Liver (tissue), 10 donors: ENCODE measurements at places on chromosomes 5 and 9. TPM values are rescaled to one million over a fixed set of nuclear protein-coding genes. Genes with fewer than 3 reads are reported as not detected.

DNA sequence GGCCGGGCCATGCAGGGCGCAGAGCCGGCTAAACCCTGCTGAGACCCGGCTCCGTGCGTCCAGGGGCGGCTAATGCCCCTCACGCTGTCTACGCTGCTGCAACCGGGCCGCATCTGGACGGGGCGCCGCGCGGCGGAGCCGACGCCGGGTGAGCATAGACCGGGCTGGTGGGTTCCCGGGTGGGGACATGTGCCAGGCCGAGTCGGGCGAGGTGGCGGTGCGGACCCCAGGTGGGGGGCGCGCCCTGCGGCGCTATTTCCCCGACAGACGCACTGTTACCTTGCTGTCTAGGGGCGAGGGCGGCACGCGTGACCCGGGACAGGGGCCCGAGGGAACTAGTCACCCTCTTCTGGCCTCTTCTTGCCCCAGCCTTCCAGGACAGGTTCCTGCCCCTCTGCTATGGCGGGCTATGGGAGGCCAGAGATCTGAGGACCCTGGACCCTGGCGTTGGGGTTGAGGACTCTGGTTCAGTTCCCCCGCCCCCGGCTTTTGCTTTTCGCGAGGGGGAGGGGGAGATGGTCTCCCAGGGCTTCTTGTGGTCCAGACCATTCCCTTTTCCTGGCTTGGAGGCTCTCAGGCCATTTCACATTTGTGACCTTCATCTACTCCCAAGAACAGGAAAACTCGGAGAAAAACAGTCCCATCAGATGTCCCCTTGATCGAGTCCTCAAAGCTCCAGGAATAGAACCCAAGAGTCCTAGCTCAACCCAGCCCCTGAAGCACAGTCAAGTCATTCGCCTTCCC, 536 bp downstream of the SLC27A4 start:
- DNase-seq: no peak

DNA sequence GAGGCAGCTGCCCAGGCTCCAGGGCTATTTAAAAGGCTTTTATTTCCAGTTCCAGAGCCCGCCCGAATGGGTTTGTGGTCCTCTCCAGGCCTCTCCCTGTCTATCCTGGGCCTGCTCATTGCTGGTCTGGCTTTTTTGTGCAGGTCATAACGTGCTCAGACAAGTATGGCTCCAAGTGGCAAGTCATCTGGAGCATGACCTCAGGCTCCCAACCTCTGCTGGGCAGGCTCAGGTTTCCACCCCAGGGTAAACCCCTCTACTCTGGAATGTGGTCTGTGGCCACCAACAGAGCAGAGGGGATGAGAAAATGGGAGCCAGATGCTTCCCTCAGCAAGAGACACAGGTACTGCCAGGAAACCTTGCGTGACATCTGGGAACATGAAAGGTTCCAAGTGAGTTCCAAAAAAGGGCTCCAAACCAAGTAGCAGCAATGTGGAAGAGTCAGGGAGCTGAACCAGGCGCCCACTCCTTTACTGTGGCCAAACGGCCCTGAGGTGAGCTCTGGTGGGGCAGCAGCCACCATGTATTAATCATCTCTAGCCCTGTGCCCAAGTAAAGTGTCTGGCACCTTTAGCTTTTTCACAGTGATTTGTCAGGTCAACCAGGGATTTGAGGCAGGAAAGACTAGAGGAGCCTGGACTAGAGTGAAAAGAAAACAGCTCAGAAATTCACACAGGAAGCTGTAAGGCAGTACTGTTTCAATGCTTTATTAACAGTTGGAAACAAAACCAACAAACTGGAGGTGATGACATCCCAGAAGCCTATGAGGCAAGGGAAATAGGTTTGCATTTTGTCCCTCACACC, 25.7 kb downstream of the PCDHGC5 start:
- DNase-seq: no peak

- no peak for DNase-seq
Observed at GRCh38 chr5:29758986-29759421, 1434.5 kb upstream of the CDH6 start.

The INSYN2B gene
- polyA plus RNA-seq: 0.13 TPM
